ENCODE measurements at places on chromosomes 2 and 18.
A peak's percentile ranks its signal among the peaks of the same experiment; 100 is the strongest.

DNA sequence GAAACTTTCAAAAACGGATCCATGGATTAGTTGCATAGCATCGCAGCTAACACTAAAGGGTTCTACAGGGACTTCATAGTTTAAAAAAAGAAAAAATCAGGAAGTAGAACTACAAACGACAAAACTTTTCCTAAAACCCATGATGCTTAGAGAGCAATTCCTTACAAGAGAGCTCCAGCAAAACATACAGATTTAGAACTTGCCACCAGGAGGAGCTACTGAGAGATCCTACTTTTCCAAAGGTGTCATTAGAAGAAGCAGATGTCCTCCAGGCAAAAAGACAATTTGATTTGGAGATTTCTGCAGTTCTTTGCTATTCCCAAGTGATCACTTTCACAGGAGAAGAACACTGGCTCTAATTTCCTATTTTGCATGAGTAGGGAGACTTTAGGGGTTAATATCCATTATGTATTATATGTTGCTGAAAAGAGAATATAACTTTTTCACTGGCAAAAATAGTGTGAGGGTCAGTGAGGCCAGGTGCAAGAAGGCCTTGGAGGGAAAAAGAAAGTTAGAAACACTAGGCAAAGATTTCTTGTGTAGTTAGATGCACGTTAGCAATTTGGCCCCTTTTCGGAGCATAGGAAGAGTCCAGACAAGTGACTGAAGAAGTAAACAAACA is 436.2 kb downstream of the SUCLG1 start:
- peak; percentile 9 for DNase-seq

GRCh38 chr2:226767056-226767813 is 32.4 kb downstream of the IRS1 start:
- no peak for DNase-seq

DNA sequence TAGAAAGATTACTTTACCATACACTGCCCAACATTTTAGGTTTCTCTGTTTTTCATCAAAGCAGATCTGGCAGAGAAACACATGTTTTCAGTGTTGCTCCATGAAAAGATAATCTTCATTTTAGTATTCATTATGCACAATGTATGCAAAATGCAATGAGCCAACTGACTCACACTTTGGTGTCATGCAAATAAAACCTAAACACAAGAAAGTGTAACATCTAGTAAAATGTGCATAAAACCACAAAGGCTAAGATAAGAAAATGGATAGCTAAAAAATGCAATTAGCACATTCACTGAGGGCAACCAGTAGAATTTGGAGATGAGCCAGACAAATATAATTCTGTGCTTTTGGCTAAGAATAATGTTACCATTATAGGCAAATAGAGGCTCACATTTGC is 203.5 kb upstream of the UBE2E3 start:
- no peak for DNase-seq

DNA sequence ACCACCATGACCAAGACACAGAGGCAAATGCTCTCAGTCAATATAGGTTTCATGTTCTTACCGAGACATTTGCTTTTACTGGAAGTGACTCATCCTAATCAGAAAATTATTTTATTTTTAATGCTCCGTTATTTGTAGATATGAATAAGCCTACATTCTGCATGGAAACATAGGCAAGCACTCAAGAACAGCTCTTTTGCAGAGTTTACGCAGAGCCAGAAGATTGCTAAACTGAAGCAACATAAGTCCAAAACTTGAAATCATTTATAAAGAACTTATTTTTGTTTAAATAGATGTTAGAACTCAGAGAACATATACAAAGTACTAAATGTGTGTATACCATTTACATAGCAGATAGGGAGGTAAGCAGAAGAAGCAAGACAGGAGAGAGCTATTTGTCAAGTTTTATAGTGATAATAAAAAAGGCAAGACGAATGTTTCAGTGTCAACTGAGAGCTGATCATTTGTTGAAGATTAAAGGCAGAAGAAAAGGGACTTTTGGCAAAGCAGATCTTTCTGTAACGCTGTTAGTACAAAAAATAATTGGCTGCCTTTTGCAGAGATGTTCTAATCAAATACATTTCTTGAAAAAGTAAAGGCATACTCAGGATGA is 12.4 kb upstream of the PPP1R1C start:
- DNase-seq, result no peak

DNA sequence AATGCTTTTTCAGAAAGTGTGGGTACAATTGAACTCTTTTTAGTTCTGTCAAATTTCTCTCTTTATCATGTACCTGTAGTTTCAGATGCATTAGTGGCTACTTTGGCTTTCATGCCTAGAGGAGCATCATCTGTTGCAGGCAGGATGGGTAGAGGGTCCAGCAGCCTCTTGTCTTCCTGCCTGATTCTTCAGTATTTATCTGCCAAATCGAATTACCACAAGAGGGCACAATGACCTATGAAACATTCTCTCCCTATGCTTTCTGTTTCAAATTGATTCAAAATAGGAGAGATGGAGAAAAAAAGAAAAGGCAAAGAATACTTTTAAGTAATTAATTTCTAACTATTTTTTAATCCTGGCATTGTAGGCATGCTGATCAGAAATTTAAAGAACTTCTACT is 477.2 kb downstream of the TRIB2 start:
- no peak for DNase-seq

DNA sequence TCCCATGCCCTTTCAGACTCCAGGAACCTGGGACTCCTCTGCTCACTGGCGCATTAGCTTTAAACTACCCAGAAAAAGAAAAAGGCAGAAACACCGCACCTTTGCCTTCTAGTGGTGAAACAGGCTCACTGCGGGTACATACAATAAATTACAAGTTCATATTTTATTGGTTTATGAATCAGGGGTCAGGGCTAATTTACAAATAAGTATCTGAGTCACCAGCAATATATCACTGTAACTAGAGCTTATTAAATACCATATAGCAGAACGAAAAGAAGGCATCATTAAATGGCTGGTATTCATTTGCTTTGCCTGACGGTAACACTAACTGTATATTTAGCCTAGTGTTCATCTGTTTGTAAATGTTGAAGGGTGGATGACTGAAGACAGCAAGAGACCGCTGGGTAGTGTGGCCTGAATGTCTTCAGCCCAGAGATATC is 26.9 kb upstream of the DTNB start:
- DNase-seq, result peak; percentile 47

- no peak for DNase-seq
These were observed 6.9 kb upstream of the POTEF start for GRCh38 chr2:130135692-130136541.

- DNase-seq, result peak; percentile 51
These were observed 100.2 kb downstream of the TNS1 start for GRCh38 chr2:217902379-217903141.
